ENCODE measurements at places on chromosomes 6 and 20. TPM values are rescaled to one million over a fixed set of nuclear protein-coding genes. Genes with fewer than 3 reads are reported as not detected.

- no peaks in the 10 kb centered on the region for H3K27me3 ChIP-seq
- H3K27ac ChIP-seq: peak overlapping the region; percentile 83
- H3K4me1 ChIP-seq: peaks cover 8% of the 10 kb centered on the region
- H3K36me3 ChIP-seq: no peaks in the 10 kb centered on the region
Measured at GRCh38 chr6:89298680-89299465, 16.2 kb downstream of the GABRR2 start.

GRCh38 chr6:157823001-157823527 lies at the start of gene SNX9:
TSS of gene SNX9 (plus strand) at chr6:157823246. CDS start at chr6:157823435, 189 bp downstream.
- H3K27me3 ChIP-seq: no peaks in the 10 kb centered on the region
- peak within 1 kb of the TSS; percentile 91 for H3K27ac ChIP-seq
- peak; percentile 49 for DNase-seq
- H3K4me1 ChIP-seq: no peaks in the 10 kb centered on the region
- H3K36me3 ChIP-seq: no peaks in the 10 kb centered on the region

GRCh38 chr6:163743796-163744195 lies 329.3 kb downstream of the QKI start:
- no peaks in the 10 kb centered on the region for H3K36me3 ChIP-seq
- no peaks in the 10 kb centered on the region for H3K4me1 ChIP-seq
- DNase-seq: no peak

GRCh38 chr6:163710532-163711470 lies 296.3 kb downstream of the QKI start:
- DNase-seq: no peak
- peak overlapping the region; percentile 88 for H3K27ac ChIP-seq

The RPL7L1 gene
- 85.5 TPM for total RNA-seq

- DNase-seq: no peak
- H3K36me3 ChIP-seq: peaks cover 4% of the 10 kb centered on the region
- H3K27ac ChIP-seq: no peak overlapping the region
Measured at GRCh38 chr6:159777240-159777904, 12.0 kb downstream of the TCP1 start.

GRCh38 chr6:23533944-23534343 lies 592.1 kb upstream of the NRSN1 start:
- no peak overlapping the region for H3K4me3 ChIP-seq
- no peaks in the 10 kb centered on the region for H3K36me3 ChIP-seq
- no peak for DNase-seq
- H3K27ac ChIP-seq: peak overlapping the region; percentile 63

DNA sequence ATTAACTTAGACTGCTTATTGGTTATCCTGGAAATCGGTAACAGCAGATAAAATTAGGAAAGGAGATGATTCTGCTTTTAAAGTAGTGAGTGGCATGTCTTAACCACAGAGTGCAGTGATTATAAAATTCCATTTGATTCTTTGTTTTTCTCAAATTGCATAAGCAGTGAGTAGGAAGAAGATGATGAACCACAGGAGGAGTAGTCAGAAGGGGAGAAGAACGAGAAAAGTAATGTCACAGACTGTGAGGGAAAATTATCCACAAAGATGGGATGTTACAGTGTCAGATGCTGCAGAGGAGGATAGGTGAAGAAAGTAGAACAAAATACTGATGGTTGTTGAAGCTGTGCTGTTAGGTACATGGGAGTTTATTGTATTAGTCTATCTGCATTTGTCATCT lies 63.0 kb downstream of the ITCH start:
- no peaks in the 10 kb centered on the region for H3K4me1 ChIP-seq
- DNase-seq: no peak
- no peak overlapping the region for H3K27ac ChIP-seq
- no peaks in the 10 kb centered on the region for H3K36me3 ChIP-seq
- H3K4me3 ChIP-seq: no peak overlapping the region

The BLOC1S5 gene
- total RNA-seq: 26.2 TPM

The CRISP3 gene
- total RNA-seq: 9.2 TPM

DNA sequence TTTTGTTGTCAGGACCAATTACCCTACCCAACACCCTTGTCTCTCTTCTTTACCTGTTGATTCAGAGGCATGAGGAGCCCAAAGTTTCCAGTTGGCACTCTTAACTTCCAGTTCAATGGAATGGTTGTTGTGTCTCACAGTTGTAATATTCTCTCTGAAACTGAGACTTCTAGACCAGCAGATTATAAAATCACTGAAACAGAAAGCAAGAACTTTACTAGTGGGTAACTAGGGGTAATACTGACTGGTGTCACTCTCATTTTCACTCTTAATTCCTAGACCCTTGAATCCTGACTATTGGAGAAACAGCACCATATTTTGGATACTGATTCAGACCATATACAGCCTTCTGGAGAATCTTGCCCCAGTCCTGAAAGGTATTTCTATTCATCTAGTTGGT lies 140.2 kb upstream of the MMS22L start:
- no peak for DNase-seq
- no peak overlapping the region for H3K27ac ChIP-seq
- H3K4me3 ChIP-seq: no peak overlapping the region
- H3K27me3 ChIP-seq: no peaks in the 10 kb centered on the region

DNA sequence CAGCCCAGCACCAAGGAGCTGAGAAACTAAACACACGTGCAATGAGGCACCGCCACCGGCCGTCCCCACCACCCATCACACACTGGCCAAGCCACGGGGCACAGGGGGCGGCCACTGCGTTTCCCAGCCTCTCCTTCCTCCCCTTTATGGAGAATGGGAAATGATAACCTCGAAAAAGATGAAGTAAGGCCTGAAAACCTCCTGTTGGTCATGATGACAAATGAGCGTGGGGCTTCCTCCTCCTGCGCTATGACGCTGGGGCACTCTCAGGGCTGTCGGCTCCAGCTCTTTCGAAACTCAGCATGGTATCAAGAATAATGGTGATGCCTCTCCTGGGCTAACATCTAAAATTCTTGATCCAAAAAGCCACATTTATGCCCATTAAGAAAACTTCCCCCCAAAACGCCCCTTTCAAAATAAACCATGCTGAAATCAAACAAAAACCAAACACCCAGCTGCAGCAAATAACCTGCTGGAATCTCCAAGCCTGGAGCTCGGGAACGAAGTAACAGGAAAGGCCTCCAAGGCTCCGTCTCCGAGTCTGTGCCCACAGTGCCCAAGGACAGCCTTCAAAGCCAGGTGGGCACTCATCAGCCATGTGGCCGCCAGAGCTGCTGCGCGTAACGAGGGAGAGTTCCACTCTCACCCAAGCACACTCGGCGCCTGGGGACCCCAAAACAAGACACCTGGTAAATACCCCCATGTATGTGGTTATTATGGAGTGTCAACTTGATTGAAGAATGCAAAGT lies 50.0 kb downstream of the TAF4 start:
- no peak overlapping the region for H3K4me3 ChIP-seq
- DNase-seq: no peak
- H3K4me1 ChIP-seq: no peaks in the 10 kb centered on the region

DNA sequence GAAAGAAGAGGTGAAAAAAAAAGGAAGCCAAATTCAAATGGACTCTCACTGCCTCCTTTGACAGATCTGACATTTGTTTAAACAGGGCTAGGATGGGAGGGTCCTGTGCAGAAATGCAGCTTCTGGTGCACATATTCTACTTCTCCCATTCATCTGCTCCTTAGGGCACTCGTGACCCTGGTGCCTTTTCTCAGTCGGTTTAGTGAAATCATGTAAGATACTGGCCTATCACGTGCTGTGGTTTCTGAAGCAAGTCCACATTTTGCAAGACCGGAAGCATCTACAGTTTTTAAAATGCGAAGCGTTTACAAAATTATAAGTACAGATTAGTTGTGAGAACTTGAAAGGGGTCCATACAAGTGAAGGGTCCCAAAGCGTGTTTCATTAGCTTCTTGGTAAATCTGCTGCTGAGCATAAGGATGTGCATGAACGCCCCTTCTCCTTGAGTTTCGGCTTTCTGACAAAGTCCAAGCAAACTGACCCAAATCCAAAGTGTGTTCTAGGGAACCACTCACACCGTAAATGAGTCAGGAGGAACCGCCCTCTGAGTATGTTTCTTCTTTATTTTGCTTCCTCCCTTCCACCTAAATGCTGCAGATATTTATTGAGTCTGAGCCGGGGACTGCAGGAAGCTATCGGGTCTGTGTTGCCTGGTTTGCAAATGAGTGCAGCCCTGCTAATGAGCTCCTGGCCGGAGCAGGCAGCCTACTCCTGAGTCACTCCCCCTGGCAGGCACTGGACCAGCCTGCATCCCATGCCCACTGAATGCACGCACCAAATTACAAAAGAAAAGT lies 323.8 kb upstream of the JARID2 start:
- DNase-seq: no peak
- no peaks in the 10 kb centered on the region for H3K27me3 ChIP-seq
- no peaks in the 10 kb centered on the region for H3K36me3 ChIP-seq

GRCh38 chr6:35492974-35493284 lies 4.0 kb downstream of the TEAD3 start:
- H3K36me3 ChIP-seq: no peaks in the 10 kb centered on the region
- DNase-seq: no peak
- H3K27ac ChIP-seq: peak overlapping the region; percentile 99

- peaks cover 5% of the 10 kb centered on the region for H3K4me1 ChIP-seq
- no peak overlapping the region for H3K27ac ChIP-seq
- no peaks in the 10 kb centered on the region for H3K27me3 ChIP-seq
Measured at GRCh38 chr6:36834576-36835341, 4.5 kb downstream of the CPNE5 start.

GRCh38 chr6:52590152-52590891 lies 13.5 kb upstream of the TRAM2 start:
- H3K27ac ChIP-seq: no peak overlapping the region
- H3K4me1 ChIP-seq: no peaks in the 10 kb centered on the region
- no peak for DNase-seq
- no peak overlapping the region for H3K4me3 ChIP-seq
- H3K27me3 ChIP-seq: no peaks in the 10 kb centered on the region
